ENCODE measurements at places on chromosomes 16 and 17.

- no peak for DNase-seq
These were observed 26.3 kb downstream of the VPS53 start for GRCh38 chr17:688100-688989.

DNA sequence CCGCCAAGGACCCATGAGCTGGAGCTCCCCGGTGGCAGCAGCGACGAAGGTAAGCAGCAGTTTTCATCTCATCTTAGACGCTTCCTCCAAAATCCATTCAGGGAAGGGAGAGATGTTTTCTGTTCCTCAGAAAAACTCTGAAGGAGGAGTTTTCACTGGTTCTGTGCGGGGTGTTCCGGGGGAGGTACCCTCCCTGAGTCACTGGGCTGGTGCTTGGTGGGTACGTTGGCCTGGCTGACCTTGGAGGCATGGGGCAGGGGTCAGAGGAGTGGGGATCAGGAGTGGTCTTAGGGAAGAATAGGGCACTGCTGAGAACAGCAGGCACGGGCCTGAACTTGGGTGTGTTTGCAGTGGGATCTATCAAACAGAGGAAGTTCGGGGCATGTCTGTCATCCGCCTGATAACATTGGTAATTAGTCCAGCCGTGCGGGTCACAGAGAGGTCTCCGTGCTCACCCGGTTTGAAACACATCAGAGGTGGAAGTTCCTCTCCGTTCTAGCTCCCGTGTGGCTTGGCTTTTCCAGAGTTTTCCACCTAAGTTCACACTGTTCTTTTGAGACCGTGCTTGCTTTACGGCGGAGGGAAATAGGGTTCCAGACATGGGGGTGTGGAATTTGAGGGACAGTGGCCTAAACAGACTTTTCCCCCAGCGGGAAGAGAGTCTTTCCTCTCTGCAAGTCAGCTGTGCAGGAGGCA is 59.6 kb upstream of the CIBAR2 start:
- DNase-seq, result no peak

GRCh38 chr16:65069065-65069464 is 52.8 kb downstream of the CDH11 start:
- DNase-seq, result no peak

DNA sequence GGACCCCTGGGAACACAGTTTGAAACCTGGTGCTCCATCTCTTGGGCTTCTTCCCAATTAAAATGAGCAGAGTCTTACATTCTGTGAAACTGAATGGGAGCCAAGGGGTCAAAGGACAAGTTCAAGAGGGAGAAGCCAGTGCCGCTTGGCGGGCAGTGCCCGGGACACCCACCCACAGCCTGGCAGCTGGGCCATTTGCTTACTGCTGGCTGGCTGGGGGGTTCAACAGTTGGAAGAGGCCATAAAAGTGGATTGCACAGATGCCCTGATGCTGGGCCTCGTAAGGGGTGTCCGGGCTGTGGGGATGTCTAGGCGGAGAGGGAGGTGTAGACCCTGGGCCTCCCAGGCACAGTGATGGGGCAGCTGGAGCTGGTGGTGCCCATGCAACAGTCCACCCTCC is 52.1 kb downstream of the CMIP start:
- DNase-seq, result no peak

- DNase-seq, result no peak
These were observed 79.3 kb downstream of the PCTP start for GRCh38 chr17:55829995-55830612.

DNA sequence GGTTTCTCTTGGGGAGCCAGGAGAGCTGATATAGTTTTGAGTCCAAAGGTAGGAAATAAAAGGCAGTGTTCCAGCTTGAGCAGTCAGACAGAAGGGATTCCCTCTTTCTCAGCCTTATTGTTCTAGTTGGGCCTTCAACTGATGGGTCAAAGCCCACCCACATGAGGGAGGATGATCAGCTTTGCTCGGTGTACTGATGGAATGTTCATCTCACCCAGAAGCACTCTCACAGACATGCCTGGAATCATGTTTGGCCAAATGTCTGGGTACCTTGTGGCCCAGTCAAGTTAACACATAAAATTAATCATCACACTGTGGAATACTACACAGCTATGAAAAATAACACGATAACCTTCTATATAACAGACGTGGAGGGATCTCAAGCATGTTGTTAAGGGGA is 23.1 kb upstream of the KCNG4 start:
- no peak for DNase-seq

GRCh38 chr17:50027172-50027880 is 28.6 kb upstream of the ITGA3 start:
- no peak for DNase-seq

GRCh38 chr16:88846088-88846487 is 10.7 kb downstream of the GALNS start:
- DNase-seq, result no peak
